ENCODE measurements at places on chromosomes 5 and 9.

DNA sequence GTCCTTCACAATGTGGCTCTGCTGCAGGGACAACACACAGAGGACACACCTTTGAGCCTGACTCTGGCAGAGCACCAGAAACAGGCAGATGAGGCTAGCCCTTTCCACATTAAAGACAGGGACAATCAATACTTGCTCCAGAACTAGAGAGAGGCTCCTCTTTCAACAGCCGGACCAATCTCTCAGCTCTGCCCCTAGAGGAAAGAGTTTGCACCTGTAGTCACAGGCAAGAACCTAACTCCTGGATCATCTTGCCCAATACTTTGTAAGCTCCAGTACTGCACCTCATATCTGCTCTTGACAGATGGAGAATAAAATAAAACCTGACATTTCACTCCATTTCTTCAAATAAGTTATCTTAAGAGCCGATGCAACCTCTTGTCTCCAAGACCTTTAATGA, 52.1 kb downstream of the EPB41L4A start:
- DNase-seq: no peak

DNA sequence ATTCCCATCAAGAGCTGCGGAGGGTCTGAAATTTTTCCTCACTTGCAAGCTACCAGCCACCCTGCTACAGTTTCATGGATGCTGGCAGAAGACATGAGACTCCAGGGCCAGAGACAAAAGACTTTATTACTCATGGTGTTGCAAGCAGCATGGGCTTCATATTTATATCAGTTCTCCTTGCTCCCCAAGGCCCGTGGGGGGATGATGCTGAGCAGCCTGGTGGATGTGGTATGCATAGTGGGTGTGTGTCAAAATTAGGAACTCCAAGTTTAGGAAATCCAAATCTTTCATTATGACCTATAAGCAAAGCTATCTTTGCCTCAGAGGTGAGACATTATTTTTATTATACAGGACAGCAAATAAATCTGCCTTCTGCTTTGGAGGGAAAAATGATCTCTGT, 105.7 kb upstream of the ALDH1B1 start:
- DNase-seq: no peak

GRCh38 chr9:96491079-96491879, 41.3 kb downstream of the HABP4 start:
- DNase-seq: no peak

- no peak for DNase-seq
Observed at GRCh38 chr9:4938496-4938895, 46.6 kb upstream of the JAK2 start.

GRCh38 chr5:135458356-135458755, 6.2 kb upstream of the TIFAB start:
- DNase-seq: no peak

GRCh38 chr5:173750538-173751265, 134.3 kb upstream of the BOD1 start:
- no peak for DNase-seq

GRCh38 chr5:54996466-54996865, 11.1 kb upstream of the ESM1 start:
- no peak for DNase-seq

DNA sequence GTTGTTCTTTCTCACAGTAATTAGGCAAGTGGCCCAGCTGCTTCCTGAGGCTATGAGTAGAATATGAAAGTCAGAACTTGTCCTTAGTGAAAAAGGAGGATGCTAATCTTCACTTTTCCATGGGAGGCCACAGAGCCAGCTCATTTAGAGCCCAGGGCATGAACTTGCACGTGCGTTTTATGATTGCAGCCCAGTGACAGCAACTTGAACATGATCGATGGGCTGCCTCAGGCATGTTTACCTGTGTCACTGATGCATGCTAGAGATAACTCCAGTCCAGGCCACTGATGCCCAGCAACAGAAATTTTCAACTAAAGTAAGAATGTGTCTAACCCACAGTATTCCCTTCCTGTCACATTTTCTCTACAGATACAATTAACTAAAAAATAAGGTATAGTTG, 179.3 kb downstream of the CTNND2 start:
- DNase-seq: no peak

- no peak for DNase-seq
Observed at GRCh38 chr9:109414125-109414785, 83.9 kb downstream of the PTPN3 start.

- DNase-seq: no peak
Observed at GRCh38 chr9:104758974-104759373, 5.0 kb upstream of the NIPSNAP3B start.

GRCh38 chr5:68382640-68383039, 167.1 kb downstream of the PIK3R1 start:
- DNase-seq: no peak

GRCh38 chr5:95842854-95843544, 20.5 kb upstream of the GLRX start:
- peak; percentile 75 for DNase-seq

DNA sequence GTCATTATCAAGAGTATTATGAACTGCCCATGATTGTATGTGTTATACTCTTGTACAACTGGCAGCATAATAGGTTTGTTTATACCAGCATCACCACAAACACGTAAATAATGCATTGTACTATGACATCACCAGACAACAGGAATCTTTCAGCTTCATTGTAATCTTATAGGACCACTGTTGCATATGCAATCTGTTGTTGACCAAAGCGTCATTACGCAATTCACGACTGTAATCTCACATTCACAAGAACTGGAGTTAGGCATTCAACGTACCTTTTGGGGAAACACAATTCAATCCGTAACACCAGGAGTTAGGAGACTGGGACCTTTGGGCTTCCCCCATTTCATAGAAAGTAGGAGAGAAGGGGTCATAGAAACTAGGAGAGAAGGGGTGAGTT, 20.4 kb upstream of the ARSI start:
- no peak for DNase-seq

DNA sequence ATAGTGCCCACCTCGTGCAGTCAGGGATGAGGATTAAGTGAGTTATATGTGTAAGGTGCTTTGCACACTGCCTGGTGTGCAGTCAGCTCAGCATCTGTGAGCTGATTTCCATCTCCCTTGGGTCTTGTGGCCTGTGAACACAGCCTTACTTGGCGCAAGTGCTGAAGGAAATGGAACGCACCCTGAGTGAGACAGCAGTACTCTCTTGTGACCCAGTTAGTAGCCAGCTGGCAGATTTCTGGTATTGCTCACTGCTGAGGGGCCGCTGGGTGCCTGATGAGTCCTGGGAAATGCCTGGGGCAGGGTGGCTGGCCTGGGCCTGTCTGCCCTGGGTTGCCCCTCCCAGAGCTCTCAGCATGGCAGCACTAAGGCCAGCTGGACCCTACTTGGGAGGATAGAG, 90.9 kb upstream of the BOD1 start:
- no peak for DNase-seq

- no peak for DNase-seq
Observed at GRCh38 chr9:12847561-12847960, 72.7 kb downstream of the LURAP1L start.

- no peak for DNase-seq
Observed at GRCh38 chr5:68431601-68432337, 216.2 kb downstream of the PIK3R1 start.

DNA sequence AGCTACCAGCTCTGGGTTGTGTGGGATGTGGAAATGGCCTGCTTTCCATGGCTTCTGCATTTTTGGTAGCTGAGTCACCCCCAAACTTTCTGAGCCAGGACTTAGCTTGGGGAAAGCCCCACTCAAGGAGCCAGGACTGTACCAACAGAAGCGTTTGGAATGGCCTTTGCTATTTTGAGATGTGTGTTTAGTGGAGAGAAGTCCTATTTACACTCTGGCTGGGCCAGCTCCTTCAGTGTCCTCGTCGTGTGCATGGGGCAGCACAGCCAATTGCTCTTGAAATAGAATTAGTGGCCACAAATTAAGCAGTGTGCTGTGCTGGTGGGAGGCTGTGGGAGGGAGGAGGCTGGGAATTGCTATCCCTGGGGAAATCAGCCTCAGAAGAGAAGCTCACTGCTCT, 51.6 kb downstream of the ENTREP1 start:
- DNase-seq: no peak

DNA sequence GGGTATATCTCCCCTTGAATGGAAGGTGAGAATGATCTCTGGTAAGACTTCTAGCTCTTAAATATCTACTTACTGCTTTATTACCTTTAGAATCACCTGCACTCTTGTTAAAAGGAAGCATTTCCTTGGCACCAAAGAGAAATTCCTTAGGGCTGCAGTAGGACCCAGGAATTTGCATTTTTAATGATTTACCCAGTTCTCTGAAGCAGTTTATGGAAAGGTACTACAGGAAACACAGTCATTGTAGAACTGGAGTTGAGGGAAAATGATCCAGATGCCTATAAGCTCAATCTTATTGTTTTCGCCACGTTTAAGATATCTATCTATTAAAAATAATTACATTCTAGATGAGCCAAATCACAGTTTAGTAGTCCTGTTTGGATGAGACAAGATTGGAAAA, 9.5 kb upstream of the C9 start:
- DNase-seq: no peak

- no peak for DNase-seq
Observed at GRCh38 chr5:92544036-92544435, 1037.0 kb downstream of the NR2F1-AS1 start.

DNA sequence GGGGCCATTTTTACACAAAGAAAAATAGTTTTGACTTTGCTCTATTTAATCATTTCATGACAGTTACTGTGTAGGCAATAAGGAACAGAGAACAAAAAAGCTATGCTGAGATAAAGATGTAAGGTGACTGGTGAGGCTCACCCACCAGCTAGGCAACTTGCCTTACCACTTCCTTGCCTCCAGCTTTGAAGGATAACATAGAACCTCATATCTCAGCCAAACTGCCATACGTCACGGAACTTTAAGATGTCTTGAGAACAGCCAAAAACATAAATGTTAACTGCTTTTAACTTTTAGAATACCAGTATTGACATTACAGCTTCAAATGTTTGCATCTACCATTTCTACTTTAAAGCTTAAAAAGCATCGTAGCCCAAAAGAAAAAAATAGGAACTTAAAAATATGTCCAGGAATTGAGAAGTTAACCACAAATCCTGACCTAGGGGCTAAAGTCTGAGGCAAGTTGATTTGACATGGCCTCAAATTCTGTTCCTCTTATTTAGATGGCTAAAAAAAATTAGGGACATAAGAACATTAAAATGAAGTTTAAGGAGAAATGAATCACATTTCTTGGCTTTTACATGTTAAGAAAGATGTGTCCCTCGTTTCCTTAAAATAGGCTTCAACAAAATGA, 7.7 kb upstream of the GCNT4 start:
- peak; percentile 68 for DNase-seq

DNA sequence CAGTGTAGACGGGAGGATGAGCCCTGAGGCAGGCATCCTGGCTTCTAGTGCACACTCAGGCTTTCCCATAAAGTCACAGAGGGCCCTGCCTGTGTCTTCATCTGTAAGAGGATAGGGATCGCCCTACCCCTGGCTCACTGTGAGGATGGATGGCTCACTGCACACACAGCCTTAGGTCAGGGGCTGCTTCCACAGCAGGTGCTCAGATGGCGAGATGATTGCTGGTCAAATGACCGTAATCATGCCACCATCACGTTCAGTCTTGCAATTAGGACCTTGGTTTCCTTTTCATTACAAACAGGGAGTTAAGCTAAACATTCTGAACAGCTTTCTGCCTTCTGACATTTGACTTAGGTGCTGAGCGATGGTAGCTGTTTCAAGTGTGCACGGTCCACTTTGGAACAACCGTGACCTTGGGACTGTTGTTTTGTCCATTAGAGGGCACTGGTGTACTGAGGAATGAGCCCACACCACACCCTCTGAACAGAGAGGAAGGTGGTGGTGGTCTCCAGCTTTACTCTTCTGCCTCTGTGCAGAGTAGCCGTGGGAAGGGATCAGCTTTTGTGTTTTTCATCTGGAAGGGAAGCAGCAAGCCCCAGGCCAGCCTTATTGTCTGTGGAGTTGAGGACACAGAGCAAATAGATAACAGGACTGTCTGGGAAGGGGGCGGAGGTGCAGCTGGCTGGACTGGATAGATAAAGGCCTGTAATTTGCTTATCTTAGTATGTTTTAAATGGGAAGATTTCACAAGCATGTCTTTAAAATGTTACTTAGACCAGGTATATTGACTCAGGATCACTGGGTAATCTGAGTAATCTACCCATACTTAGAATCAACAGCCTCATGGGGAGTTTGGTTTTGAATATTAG, 183.1 kb downstream of the TRIO start:
- DNase-seq: no peak

- no peak for DNase-seq
Observed at GRCh38 chr9:38696999-38697398, 22.9 kb downstream of the FAM240B start.

DNA sequence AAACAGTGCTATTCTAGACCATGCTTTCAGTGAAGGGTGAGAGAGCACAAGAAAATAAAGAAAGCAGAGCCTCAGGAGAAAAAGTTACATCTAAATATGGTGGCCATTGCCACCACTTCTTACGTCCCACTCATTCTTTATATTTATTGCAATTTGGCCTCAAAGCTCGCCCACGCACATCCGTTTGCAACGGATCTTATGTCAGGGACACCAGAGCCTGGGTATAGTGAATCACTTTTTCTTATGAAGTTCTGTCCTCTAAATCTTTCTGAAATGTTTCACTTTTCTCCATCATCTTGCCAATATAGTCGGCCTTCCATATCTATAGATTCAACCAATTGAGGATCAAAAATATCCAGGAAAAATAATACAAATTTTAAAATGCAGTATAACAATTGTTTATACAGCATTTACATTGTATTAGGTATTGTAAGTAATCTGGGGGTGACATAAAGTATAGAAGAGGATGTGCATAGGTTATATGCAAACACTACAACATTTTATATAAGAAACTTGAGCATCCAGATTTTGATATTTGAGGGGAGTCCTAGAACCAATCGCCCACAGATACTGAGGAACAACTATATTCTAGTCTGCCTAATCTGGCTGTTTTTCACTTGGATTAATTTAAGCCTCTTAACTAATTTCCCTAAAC, 35.2 kb downstream of the GOLPH3 start:
- peak; percentile 13 for DNase-seq

DNA sequence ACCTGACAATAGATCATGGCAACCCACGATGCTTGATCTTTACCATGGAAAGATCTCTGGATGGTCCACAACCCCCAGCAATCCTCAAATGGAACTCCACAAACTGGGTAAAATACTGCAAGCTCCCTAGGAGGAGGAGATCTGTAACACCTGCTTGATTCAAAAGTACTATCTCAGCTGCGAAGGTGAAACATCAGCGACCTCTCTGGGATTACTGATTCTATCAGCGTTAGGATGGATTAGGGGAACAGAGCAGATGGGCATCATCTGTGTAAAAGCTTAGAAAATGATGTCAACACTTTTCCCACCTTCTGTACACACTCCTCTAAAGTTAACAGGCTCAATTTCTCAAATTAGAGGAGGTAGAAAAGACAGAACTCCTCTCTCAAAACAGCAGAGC, 31.5 kb upstream of the TRPC7 start:
- DNase-seq: no peak

- no peak for DNase-seq
Observed at GRCh38 chr9:35757226-35757891, 3.3 kb upstream of the MSMP start.

GRCh38 chr5:161085056-161085455, 233.0 kb upstream of the ATP10B start:
- DNase-seq: no peak

GRCh38 chr9:7121055-7121454, 363.3 kb downstream of the KDM4C start:
- DNase-seq: peak; percentile 6

Data from CD4-positive, alpha-beta T cell treated with Interleukin-21 for 1 hour (primary cell).